ENCODE measurements at places on chromosomes 13 and 19.

GRCh38 chr13:23687614-23688013 lies 117.4 kb downstream of the TNFRSF19 start:
- no peak for DNase-seq

DNA sequence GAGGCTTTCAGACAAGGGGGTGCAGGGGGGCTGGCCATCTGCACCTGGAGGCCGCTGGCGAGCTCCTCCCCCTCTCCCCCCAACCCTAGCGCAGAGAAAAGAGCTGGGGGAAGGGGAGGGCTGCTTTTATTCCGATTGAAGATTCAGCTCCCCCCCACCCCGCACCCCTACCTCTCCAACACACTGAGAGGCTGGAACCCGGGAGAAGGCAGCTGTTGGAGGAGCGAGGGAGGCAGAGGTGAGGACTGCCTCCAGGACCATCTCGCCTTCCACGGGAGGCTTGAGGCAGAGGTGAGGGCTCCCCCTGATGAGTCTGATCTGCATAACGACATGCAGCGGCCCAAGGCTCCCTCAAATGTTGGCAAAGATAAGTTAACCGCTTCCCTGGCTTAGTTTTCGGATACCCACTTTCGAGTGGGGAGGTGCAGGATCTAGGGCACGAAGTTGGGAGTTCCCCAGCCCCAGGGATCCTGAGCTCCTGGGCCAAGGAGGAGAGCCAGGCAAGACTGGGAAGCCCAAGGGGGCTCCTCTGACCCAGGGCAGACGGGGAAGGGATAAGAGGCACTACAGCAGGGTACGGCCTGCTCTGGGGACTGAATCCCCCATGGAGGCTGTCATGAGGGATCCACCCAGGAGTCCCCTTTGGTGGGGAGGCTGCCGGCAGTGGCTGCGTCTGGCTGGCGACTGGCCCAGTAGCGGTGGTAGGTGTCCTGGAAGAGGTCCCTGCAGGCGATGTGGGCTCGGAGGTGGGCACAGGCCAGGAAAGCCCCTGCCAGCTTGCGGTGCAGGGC lies 1.2 kb upstream of the NUMBL start:
- no peak for DNase-seq

DNA sequence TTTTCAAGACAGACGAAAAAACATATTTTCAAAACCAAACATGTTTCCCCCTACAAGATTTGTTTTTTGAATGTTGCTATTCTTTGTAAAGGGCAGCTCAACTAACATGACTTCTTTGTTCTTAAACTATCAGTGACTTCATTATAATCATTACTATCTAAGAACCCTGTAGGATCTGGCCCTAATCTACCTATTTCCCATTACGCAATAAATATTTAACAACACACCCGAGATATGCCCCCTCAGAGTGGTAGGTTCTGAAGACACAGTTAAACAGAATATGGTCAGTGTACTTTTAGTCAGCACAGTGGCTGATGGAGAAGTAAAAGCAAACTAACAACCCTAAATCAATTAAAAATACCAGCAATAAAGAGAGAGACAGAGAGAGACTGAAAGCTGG lies 186.9 kb downstream of the DIAPH3 start:
- no peak for DNase-seq

- DNase-seq: peak; percentile 20
Observed at GRCh38 chr13:43088093-43088511, 64.7 kb downstream of the DNAJC15 start.

- DNase-seq: peak; percentile 80
Observed at GRCh38 chr19:18932216-18932841, 8.7 kb downstream of the HOMER3 start.

GRCh38 chr13:80086304-80086721 lies 254.6 kb downstream of the SPRY2 start:
- no peak for DNase-seq

GRCh38 chr13:99606324-99607066 lies 105.2 kb downstream of the TM9SF2 start:
- DNase-seq: peak; percentile 91

DNA sequence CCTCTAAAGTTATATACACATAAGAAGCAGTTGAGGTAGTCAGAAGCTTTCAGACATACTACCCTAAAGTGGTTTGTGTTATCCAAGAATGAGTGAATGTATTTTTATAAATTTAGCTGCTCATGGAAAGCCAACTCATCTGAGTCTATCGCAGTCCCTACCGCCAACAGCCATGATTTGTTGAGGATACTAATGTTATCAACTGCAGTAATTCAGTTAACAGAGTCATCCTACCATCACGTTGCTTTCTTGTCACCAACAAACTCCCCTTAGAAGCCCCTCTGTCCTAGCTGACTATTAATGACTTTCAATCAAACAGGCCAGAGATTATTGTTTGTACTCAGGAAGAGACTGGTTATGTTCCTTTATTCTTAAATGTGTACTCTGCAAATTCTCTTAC lies 169.9 kb downstream of the DCT start:
- DNase-seq: no peak

GRCh38 chr13:106117640-106118039 lies 417.8 kb downstream of the EFNB2 start:
- no peak for DNase-seq

DNA sequence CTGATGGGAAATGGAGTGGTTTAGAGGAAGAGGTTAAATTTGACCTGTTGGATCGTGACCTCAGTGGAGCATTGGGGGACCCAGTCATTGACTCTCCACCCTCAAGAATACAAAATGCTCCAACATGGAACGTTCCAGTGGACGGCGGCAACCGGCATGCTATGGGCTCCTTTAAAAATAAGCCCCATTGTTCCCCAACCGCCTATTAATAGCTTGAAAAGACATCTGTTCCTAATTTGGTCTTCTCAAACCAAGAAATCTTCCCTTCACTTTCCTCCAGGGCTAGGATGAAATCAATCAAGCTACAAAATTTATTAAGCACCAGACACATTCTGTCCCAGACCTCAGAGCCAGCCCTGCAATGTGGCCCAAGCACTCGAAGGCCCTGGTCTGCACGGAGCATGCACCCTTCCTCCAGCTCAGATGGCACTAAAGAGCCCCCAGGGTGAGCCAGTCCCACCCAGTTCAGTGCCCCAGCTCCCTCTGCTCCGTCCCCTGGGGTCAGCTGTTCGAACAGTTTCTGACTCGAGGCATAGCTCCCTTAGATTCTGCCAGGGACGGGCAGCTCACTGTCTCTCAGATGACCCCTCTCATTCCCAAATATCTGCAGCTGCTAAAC lies 22.5 kb upstream of the VSTM2B start:
- no peak for DNase-seq

GRCh38 chr19:38799104-38799503 lies 10.1 kb downstream of the LGALS7B start:
- no peak for DNase-seq

DNA sequence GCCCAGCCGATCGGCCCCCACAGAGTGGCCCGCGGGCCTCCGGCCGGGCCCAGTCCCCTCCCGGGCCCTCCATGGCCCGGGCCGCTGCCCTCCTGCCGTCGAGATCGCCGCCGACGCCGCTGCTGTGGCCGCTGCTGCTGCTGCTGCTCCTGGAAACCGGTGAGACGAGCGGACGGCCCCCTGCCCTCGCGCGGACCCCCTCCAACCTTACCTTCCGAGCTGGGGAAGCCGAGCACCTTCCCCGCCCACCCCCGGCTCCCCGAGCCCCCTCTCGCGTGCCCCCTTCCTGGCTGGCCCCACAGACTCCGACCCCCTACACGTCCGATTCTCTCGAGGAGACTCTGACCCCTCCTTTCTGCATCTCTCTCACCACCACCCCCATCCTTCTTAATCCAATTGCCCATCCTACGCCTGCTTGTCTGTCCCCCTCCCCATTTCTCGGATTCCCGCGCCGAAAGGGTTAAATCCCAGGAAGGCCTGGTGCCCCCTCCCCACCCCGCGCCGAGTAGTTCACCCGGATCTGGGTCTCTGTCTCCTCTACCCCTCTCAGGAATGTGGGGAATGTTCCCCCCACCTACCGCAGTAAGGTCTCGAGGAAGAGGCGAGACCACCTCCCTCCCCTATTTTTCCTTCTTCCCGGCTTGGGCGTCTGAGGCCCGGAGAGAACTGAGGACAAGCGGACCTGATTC lies 502 bp downstream of the NECTIN2 start:
- peak; percentile 36 for DNase-seq

DNA sequence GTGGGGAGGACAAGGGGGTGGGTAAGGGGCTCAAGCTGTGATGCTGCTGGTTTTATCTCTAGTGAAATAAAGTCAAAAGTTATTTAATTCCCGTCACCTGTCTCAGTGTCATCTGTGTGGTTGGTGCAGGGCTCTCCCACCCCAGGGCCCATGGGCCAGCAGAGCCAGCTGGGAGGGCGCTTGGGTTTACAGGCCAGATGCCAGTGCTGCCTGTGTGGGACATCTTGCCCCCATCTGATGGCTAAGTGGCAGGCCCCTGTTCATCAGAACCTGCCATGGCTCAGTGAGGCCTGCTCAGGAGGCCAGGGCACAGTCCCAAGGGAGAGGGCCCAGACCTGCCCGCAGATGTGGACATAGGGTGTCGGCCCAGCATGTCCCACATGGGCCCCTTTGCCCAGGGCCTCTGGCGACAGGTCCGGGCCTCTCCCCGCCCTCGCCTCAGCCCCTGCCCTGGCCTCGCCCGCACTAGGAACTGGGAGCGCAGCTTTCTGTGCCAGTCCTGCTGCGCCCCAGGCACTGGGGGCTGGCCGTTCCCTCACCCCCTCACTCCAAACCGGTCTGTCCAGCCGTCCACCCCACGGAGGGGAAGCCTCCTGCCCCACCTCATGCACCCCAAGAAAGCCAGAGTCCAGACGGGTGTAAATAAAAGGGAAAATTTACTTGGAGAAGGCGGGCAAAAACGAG lies 5.3 kb downstream of the ZNF296 start:
- no peak for DNase-seq

GRCh38 chr19:35142606-35143230 lies 337 bp upstream of the FXYD7 start:
- DNase-seq: peak; percentile 62

- DNase-seq: no peak
Observed at GRCh38 chr13:78136966-78137365, 218.3 kb upstream of the EDNRB start.

DNA sequence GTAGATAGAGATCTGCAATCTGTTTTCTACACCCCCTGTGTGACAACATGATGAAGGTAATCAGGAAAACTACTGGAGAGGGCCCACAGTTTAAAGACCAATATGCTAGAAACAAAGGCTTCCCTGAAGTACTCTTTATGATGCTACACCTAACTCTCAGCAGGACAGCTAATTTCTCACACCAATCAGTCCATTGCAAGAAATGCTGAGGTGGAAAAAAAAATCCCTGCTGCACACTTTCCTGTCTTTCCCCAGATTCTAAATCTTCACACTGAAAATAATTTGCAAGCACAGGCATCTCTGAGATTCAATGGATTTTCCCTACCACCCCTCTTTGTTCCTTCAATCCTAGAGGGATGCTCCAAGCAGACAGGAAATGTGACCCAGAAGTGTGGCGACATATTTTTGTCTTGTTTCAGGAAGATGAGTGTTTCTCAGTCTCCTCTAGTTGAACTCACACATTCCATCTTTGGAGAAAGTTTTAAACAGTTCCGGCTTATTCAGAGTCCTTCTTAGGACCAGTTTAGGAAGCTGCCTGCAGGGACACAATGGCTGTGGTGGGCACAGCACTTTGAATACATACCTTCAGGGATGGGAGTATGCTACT lies 671.6 kb downstream of the DIAPH3 start:
- no peak for DNase-seq

- no peak for DNase-seq
Observed at GRCh38 chr13:112992931-112993680, 24.1 kb downstream of the MCF2L start.

- DNase-seq: peak; percentile 44
Observed at GRCh38 chr13:38350114-38350617, 515 bp downstream of the UFM1 start.

- DNase-seq: no peak
Observed at GRCh38 chr13:41608111-41608838, 150.9 kb downstream of the RGCC start.

GRCh38 chr19:19366434-19367396 lies 38.8 kb upstream of the GATAD2A start:
- DNase-seq: peak; percentile 83

GRCh38 chr13:60756306-60756705 lies 359.3 kb downstream of the TDRD3 start:
- no peak for DNase-seq

GRCh38 chr19:2289714-2290435 lies 7.9 kb upstream of the PEAK3 start:
- DNase-seq: peak; percentile 93

- DNase-seq: peak; percentile 53
Observed at GRCh38 chr13:43389983-43390382, 366.6 kb downstream of the DNAJC15 start.

DNA sequence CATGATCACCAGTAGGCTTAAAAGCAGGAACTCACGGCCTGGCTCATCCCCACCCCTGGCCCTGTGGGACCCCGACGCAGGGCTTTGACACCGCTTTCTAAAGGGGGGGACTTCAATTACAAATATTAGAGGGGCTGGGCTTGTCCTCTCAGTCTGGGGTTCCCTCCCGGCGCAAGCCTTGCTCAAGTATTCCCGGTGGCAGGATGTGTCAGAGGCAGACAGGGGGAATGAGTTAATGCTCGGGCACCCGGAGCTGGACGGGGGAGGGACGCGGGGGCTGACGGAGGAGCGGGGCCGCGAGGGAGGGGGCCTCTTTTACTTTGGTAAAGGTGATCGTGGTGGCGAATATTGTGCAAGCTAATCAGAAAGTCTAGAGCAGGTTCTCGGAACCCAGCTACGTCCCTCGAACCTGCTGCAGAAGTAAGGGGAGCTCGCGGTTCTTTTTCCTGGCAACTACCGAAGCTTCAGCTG lies 1.1 kb downstream of the FGF14 start:
- no peak for DNase-seq

GRCh38 chr13:49503951-49504350 lies 8.2 kb downstream of the PHF11 start:
- no peak for DNase-seq

GRCh38 chr19:17929056-17929455 lies 3.8 kb upstream of the CCDC124 start:
- no peak for DNase-seq

DNA sequence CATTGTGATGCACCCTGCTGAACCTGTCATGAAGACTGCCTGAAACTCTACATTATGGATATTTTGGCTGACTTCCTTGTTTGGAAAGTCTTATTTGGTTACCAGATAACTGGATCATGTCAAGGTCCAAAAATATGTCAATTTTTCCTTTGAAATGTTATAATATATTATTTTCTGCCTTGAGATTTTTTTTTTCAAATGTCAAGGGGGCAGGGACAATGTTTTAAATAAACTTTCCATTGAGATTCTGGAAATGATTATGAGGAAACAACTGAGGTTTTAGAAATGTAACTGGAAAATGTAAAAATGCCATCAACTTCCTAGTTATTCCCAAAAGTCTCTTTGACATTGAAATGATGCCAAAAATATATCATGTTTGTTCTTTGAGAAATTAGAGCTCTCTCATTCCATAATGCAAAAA lies 117.0 kb downstream of the RFC3 start:
- DNase-seq: no peak

- no peak for DNase-seq
Observed at GRCh38 chr13:41408121-41408520, 49.2 kb upstream of the RGCC start.

- peak; percentile 9 for DNase-seq
Observed at GRCh38 chr19:58261968-58262921, 16.5 kb upstream of the ZNF8 start.

GRCh38 chr19:30054210-30054609 lies 112.2 kb downstream of the URI1 start:
- DNase-seq: no peak
